AG04450 (cell line): ENCODE measurements at places on chromosomes 3 and 15. TPM values are rescaled to one million over a fixed set of nuclear protein-coding genes. Genes with fewer than 3 reads are reported as not detected.

DNA sequence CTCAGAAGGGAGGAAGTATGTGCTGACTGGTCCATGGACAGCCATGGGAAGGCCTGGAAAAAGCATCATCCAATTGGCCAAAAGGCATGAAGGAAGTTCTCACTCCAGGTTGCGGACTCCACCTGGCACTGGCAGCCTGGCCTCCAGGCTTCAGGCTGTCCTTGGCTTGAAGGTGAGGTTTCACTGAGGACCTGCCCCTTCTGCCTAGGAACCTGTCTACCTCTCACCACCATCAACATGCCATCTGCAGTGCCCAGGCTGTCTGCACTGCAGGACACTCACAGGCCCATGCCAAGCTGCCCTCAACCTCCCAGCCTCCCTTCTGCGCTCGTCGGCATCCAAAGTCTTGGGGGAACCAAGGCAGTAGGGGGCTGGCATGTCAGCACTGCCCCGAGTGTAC lies 51.1 kb downstream of the CEP70 start:
- no peak for DNase-seq

- DNase-seq, result no peak
Observed at GRCh38 chr3:109072194-109072593, 45.7 kb downstream of the MORC1 start.

GRCh38 chr3:22475665-22476240 lies 724.7 kb upstream of the ZNF385D start:
- no peak for DNase-seq

DNA sequence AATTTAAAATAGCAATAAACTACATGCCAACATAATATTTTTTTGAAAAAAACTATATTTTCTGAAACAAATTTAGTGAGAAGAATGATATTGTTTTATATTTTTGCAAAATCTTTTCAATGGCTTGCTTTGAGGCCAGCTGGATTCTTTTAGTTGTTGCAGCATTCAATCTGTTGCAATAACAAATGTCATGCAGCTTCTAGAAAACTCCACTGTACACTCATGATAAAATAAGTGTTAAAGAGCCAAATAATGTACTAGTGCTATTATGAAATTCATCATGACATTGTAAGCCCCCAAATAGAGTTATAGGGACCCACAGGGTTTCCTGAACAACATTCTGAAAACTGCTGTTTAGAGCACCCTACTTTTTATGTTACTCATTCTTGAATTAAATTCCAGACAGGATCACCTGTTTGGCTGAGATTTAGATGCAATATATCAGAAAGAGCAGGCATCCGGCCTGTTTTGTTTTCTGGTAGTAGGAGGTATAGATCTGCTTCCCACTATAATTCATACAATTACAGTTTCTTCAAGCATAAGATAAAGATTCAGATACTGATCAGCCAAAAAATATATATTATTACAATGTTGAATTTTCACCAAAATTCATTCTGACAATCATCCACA lies 703.0 kb upstream of the ZNF385D start:
- no peak for DNase-seq

GRCh38 chr3:129555616-129556357 lies 12.8 kb downstream of the H1-8 start:
- no peak for DNase-seq

GRCh38 chr3:46097691-46098241 lies 70.5 kb upstream of the XCR1 start:
- no peak for DNase-seq

- DNase-seq, result no peak
Observed at GRCh38 chr15:31360158-31360561, 33.5 kb downstream of the KLF13 start.

DNA sequence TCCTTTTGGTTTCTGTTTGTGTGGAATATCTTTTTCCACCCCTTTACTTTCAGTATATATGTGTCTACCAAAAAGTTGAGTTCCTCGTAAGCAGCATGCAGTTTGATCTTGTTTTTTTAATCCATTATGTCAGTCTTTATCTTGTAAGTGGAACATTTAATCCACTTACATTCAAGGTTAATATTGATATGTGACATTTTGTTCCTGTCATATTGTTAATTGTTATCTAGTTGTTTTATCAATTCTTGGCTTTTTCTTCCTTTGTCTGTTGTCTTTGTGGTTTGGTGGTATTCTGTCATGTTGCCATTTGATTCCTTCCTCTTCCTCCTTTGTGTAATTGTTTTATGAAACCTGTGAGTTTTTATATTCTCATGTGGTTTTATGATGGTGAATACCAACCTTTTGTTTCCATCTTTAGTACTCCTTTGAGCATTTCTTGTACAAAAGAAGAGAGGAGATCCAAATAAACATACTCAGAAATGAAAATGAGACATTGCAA lies 43.4 kb upstream of the XCR1 start:
- DNase-seq, result no peak

DNA sequence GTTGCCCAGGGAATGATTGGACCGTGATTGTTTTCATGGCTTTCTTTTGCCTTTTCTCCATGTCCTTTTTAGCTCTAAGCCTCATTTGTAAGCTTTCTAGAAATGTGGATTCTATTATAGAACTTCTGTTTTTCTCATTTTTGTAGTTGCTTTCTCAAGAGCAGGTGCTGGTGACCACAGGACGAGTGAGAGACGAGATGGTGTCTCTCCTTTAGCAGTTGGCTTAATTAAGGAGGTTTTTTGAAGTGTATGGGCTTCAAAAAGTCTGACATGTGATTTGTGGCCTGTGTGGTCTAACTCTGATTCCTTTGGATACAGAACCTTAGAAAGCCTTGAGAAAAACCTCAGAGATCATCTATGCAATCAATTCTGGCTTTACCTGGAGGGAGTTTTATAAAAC lies 292.8 kb downstream of the LPP start:
- no peak for DNase-seq

GRCh38 chr15:90571063-90571541 lies 41.4 kb downstream of the CRTC3 start:
- no peak for DNase-seq

- no peak for DNase-seq
Observed at GRCh38 chr3:12553921-12554391, 2.9 kb upstream of the MKRN2 start.

GRCh38 chr15:73760330-73761329 lies 7.5 kb upstream of the INSYN1 start:
- no peak for DNase-seq

DNA sequence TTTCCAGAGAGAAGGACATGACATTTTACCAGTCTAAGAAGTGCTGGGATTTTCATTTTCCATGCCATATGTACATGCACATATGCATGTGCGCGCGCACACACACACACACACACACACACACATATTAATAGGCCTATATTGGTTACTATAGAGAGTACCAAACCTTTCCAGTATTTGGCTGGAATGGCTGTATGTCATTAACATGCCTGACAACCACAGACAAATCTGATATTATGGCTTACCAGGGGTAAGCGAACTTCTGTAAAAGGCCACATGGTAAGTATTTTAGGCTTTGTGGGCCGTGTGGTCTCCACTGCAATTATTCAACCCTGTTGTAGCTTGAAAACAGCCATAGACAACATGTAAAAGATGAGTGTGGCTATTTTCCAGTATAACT lies 97.2 kb upstream of the TSPAN3 start:
- no peak for DNase-seq

- DNase-seq, result no peak
Observed at GRCh38 chr15:91482799-91483198, 370.7 kb upstream of the SLCO3A1 start.

DNA sequence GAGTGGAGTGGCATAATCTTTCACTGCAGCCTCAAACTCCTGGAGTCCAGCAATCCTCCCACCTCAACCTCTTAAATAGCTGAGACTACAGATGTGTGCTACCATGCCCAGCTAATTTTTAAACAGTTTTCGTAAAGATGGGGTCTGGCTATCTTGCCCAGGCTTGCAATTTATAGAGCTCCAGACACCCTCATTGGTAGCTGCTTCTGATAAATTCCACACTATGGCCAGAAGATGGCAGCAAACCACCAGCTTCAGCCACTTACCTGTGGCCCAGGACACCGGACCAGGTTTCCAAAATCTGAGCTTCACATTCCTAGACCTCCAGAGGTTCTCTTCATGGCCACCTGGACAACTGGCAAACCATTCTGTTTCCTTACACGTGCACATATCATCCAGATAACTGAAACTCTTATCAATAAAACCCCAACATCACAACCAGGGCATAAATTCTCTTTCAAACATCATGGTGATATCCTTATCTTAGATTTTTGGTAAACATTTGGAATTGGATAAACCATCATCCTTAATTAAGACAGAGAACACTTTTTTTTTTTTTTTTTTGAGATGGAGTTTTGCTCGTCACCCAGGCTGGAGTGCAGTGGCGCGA lies 28.9 kb downstream of the FBXW12 start:
- DNase-seq, result no peak

DNA sequence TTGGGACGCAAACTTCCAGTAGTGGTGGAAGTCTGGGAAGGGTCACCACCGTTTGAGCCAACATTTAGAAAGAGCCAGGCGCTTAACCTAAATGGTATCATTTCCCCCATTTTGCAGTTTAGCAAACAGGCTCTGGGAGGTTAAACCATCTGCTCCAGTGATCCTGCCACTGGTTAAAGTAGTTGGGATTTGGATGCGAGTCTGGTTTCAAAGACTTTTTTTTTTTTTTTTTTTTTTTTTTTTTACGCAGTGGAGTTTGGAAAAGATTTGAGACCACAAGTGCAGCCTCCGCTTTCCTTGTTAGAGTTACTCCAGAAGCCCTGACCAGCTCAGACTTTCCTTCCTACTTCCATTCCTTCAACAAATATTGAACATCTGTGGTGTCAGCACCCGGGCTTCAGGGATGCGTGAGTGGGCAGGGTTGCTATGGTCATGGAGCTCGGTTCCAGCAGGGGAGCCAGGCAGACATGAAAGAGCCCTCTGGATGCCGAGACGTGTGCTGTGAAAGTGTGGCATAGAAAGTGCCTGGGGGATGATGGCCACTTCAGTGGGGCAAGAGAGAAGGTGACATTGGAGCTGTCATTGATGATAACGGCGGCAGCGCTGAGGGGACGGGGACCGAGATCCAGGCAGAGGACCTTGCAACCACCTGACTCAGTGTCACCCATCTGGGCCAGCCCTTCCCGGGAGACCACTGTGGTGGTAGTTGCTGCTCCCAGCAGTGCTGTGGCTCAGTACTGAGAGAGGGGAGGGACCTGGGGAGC lies 1.1 kb upstream of the RNU6-1 start:
- no peak for DNase-seq

DNA sequence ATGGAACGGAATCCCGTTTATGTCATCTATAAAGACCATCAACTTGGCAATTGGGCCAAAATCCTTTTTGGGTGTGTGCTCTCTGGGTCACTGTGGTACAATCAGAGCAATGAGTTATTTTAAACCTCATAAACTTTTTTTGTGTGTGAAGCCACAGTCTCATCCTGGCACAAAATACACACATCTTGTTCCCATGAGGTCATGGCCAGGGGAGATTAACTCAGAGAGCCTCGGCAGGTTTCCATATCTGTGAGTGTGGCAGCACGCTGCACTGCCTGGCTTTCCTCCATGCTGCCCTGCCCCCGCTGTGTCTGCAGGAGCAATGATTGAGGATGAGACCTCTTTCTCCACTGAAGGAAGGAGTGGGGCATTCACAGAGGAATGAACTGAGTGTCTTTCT lies 54.0 kb upstream of the DLG1 start:
- no peak for DNase-seq

- DNase-seq, result no peak
Observed at GRCh38 chr3:124059580-124059979, 67.7 kb upstream of the ROPN1 start.

GRCh38 chr15:67559158-67559557 lies 16.7 kb downstream of the MAP2K5 start:
- no peak for DNase-seq

DNA sequence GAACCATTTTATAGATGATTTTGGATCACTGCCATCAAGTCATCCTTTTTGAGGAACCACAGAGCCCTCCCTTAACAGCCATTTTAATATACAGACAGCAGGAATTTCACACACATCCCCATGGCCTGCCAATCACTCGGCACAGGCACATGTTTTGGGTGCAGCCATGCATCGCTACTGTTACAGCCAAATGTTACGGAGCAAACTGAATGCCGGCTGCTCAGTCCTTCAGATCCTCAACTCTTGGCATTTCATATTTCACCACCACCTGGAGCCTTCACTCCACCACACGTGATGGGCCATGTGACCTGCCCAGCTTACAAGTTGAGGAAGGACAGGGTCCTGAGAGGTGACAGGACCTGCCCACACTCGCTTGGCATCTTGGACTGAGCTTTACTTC lies 90.8 kb downstream of the OXNAD1 start:
- DNase-seq, result no peak

Gene RRP9
- polyA plus RNA-seq, result 10.8 and 13.7 TPM in 2 replicates

Gene LRCH3
- polyA plus RNA-seq, result 113 and 127 TPM in 2 replicates

Gene SACM1L
- 26.4 and 35.5 TPM in 2 replicates for polyA plus RNA-seq

Gene CA12
- polyA plus RNA-seq, result 55.5 and 61.4 TPM in 2 replicates

Gene HTR3E
- polyA plus RNA-seq, result not detected in 2 replicates

Gene CEMIP
- 221 and 231 TPM in 2 replicates for polyA plus RNA-seq

Gene TBCCD1
- 10.5 and 13.1 TPM in 2 replicates for polyA plus RNA-seq

Gene TEX55
- not detected in 2 replicates for polyA plus RNA-seq

Gene CYP11A1
- polyA plus RNA-seq, result 0.09 and 0.14 TPM in 2 replicates

Gene PRR20G
- not detected in 2 replicates for polyA plus RNA-seq
